GM23338 (cell line): ENCODE measurements at places on chromosomes 7 and 10.
A peak's percentile ranks its signal among the peaks of the same experiment; 100 is the strongest.

DNA sequence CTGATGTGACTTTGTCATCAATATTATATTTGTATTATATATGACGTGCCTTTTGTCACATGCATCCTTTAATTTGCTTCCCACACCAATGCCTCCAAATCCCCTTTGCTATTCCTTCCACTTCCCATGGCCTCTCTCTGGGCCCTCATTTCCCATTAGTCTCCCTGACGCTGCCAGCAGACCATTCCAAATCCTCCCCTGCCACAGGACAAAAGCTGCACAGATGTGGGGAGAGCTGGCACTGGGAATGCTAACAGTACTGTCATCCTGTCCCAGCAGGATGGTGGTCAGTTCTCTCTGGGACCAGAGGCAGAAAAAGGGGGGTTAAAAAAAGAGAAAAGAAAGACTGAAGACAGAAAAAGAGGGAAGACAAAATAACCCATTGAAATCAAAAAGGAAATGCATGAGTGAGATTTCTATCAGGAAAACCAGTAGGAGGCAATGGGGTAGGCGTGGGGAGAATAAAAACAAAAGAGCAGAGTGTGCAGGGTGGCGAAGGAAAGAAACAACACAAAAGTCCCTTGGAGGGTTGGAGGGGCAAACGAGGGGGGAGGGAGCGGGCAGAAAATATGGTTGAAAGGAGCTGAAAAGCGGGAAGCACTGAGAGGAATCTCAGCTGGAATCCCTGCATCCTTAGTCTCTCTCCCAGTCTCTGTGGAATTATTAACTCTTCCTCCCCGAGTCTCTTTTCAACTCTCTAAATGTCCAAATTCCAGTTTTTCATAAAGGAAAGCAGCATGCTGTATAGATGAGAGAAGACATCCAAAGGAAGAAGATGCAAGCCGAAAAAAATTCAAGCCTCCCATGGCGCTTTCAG lies 59.2 kb upstream of the PTN start:
- DNase-seq = peak; percentile 47

GRCh38 chr7:16431646-16432424 lies 10.5 kb upstream of the CRPPA start:
- peak; percentile 68 for DNase-seq

DNA sequence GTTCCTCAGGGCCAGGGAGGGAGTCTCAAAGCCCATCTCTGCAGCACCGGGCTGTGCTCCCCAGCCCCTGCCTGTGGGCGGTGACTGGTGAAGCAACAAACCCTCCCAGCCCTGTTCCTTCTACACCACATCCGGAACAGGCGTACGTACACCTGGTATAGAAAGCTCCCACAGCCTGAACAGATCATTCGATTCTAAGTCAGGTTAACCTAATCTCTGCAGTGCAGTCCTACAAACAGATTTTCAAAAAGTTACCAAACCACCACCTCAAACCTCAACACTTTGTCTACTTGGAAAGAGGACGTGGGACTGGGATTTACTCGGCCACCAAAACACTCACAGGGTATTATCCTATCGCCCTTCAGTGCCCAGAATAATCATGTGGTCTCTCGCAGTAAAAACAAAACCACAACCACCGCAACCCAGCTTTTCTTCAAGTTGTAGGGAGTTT lies 238.4 kb downstream of the DIP2C start:
- no peak for DNase-seq

DNA sequence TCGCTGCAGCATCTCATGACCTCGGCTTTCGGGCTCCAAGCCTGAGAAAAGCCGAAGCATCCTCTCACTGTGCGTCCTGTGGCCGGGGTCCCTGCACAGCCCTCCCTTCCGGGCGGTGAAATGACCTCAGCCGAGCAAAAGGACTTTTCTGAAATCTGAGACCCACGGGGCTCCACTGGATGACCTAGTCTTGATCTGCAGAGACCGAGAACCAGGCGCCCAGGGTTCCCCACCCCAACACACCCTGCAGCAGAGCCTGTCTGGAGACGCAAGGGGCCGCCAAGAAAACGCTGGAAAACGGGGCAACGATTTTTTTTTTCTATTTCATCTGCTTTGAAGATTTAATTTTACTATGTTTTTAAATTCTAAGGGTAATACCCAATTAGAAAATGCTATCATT lies 31.7 kb downstream of the NPS start:
- DNase-seq = no peak

GRCh38 chr7:467393-467828 lies 52.2 kb downstream of the PDGFA start:
- no peak for DNase-seq

- no peak for DNase-seq
These were observed 11.8 kb downstream of the CPED1 start for GRCh38 chr7:121000081-121000983.

- no peak for DNase-seq
These were observed 112.3 kb downstream of the CACNA2D1 start for GRCh38 chr7:82331234-82331633.

- DNase-seq = no peak
These were observed 2.5 kb downstream of the CHN2 start for GRCh38 chr7:29196971-29197595.

- no peak for DNase-seq
These were observed 27.0 kb upstream of the FRAT2 start for GRCh38 chr10:97361537-97361901.

GRCh38 chr7:5553298-5553877 lies 129.8 kb upstream of the TNRC18 start:
- DNase-seq = no peak

GRCh38 chr10:132838346-132838970 lies 52.5 kb upstream of the NKX6-2 start:
- DNase-seq = no peak

DNA sequence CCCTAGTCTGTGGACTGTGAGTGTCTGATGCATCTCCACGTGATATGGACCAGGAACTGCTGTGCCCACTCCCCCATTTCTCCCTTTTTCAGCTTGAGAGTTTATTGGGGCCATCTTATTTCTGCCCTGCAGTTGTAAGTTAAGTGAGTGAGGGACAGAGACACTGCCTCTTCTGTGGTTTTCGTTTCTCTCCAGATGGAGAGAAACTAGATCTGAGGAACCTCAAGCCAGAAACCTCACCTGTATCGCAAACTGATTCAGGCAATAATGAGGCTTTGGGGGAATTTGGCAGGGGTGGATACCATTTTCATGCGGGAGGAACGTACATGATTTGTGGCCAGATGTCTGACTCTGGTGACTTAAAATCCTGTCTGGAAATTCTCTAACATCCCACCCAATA lies 641.7 kb downstream of the TNS3 start:
- DNase-seq = no peak

DNA sequence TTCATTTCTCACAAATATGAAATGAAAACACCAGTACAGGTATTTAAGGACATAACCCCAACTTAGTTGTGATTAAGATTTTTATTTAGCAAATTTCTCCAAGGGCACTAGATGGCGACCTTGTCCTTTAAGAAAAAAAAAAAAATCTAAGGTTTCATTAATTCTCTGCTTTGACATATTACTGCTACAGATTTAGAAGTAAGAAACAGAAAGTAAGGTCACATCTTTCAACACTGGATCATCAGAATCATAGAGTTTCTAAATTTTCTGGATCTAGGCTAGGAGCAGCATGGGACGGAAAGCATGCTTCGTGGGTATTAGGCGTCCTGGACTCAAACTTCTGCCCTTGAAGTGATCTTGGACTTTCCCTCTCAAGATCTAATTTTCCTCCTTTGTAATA lies 85.5 kb upstream of the PRKG1 start:
- peak; percentile 51 for DNase-seq

GRCh38 chr10:88071879-88072278 lies 208.5 kb downstream of the PTEN start:
- no peak for DNase-seq

DNA sequence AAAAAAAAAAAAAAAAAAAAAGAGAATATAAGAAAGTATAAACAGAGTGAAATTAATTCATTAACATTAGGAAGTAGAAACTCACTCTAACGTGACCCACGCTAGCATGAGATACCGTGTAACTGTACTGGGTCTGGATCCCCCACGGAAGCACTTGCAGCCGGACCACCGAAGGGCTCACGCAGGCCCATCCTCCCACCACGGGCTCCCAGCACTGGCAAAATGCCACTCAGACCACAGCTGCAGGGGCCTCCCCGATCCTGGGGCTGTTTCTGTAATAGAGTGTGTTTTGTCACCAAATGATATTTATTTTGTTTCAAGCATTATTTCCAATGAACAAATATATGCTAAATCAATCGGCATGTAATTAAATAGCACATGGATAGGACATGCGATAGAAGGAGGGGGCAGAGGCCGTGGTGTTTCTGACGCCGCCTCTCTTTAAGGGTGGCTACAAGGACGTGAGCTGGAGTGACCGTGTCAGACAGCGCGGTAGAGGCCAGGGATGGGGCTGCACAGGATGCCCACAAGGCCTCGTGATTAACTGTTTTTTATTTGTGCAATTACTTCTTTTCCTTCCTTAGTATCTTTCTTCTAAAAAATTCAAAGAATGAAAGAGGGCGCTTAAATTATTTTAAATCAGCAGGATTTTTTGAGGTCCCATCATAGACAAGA lies 568.5 kb downstream of the PTPRN2 start:
- DNase-seq = no peak

DNA sequence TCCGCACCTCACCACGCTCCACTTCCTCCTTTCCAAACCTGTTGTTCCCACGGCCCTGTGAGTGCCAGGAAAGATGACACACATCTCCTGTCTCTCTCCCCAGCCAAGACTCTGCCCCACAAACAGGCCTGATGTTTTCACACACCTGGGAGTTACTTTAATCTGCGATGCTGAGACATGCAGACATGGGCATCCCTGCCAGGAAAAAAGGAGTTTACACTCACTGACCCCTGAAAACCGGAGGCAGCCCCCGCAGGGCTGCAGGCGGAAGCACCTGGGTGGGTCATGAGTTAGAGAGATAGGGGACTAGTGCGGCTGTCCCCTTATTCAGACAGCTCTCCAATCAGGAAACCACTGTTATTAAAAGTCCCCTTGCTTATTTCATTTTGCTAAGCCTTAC lies 106.4 kb upstream of the CARD11 start:
- no peak for DNase-seq

- peak; percentile 69 for DNase-seq
These were observed 18.6 kb upstream of the GATA3 start for GRCh38 chr10:8035641-8036470.

GRCh38 chr7:38127216-38128207 lies 50.5 kb upstream of the STARD3NL start:
- no peak for DNase-seq

GRCh38 chr7:12552876-12553275 lies 17.6 kb upstream of the SCIN start:
- no peak for DNase-seq

DNA sequence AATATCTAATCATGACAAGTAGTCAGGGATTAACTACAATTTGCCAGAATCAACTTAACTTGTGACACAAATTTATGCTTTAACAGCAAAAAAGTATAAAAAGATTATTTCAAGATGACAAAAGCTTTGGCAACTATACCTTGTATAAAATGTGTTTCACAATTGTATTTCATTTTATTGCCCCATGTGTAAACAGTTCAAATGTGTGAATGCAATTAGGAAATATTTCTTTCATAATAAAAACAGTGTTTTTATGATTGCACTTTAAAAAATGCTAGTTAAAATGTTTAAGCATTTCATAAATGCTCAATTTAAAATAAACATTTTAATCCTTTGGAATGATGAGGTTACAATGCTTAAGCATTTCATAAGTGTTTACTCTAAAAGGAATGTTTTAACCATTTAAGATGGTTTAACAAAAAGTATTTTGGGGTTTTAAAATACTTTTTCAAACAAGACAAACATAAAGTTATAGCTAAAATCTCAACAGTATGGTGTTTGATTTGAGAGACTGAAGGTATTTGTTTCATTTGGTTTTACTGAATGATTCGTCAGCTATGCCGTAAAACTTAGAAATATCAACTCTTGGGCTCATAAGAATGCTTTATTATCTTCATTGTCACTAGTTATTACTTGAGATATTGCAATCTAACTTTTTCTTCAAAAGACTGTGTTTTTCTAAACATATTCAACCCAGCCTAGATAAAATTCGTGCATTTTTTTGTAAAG lies 50.1 kb downstream of the SFTPD start:
- no peak for DNase-seq

DNA sequence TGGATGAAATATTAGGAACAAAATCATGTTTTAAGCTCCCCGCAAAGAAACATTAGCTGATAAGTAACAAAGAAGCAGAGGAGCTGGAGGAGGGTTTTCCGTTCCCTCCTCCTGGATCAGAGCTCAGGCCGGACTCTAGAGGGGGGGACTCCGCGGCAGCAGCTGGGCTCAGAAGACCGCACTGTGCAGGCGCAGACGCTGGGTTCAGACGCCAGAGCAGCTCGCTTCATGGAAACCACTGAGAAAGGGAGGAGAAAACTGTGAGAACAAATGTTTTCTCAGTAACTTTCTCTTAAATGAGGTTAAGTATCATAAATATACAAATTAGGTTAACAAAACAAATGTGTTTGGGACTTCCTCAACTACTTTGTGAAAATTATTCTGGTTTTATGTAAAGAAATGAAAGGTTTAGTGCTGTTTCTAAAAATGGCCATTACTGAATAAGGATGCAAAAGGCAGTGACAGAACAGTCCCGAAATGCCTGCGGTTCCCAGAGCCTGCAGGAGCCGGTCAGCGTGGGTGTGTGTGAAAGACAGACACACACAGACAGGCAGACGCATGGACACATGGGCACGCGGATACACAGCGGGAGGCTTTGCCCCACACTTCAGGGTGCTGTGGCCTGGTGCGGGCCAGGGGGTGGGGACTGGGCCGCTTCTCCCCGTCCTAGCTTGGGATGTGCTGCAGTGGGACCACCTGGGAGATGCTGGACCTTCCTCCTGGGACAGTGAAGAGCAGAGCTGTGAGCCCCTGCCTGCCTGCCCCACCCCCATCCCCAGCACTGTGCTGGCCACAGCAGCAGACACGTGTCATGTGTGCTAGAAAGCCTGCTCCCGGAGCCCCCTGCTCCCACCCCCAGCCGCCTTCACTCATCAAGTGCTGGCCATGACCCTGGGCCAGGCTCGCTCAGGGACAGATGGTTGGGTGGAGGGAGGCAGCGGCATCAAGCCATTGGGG lies 20.3 kb upstream of the ADGRA1 start:
- no peak for DNase-seq

DNA sequence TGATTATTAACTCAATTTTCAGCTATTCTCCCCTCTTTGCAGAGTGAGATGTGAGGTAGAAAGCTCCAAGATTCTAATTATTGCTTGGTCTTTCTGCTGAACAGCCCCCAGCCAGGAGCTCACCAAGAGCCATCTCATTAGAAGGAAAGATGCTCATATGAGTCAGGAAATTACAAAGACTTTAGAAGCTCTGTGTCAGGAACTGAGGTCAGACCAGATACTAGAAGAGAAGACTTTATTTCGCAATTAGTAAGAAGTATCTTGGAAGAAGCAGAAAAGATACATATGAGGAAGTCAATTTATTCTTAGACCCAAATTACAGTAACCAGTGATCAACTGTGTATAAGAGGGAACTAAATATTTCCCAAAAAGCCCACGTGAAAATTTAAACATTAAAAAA lies 626.9 kb downstream of the ZWINT start:
- no peak for DNase-seq

GRCh38 chr7:36021367-36021766 lies 131.7 kb upstream of the EEPD1 start:
- DNase-seq = peak; percentile 82
